ENCODE measurements at places on chromosomes 16 and 17.

GRCh38 chr16:51268237-51268636 is 117.2 kb upstream of the SALL1 start:
- DNase-seq, result no peak

DNA sequence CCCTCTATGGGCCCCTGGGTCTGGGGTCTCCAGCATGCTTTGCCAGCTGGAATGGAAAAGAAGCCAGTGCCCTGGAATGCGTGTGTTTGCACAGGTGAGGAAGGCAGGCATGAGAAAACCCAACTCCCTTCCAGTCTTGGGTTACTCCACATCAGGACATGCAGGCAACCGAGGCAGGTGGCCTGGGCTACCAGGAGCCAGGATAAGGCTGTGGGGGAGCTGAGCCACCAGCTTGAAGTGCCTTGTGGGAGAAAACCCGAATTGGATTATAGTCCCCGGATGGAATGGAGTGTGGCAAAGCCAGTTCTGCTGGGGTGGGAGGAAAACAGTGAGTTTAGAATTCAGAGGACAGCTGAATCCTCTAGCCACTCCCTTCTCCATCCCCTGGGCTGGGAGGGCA is 7.2 kb downstream of the SRCIN1 start:
- no peak for DNase-seq

- no peak for DNase-seq
Observed at GRCh38 chr17:68906638-68907037, 48.6 kb downstream of the ABCA8 start.

GRCh38 chr16:79194291-79194690 is 406.2 kb downstream of the MAF start:
- DNase-seq, result no peak

DNA sequence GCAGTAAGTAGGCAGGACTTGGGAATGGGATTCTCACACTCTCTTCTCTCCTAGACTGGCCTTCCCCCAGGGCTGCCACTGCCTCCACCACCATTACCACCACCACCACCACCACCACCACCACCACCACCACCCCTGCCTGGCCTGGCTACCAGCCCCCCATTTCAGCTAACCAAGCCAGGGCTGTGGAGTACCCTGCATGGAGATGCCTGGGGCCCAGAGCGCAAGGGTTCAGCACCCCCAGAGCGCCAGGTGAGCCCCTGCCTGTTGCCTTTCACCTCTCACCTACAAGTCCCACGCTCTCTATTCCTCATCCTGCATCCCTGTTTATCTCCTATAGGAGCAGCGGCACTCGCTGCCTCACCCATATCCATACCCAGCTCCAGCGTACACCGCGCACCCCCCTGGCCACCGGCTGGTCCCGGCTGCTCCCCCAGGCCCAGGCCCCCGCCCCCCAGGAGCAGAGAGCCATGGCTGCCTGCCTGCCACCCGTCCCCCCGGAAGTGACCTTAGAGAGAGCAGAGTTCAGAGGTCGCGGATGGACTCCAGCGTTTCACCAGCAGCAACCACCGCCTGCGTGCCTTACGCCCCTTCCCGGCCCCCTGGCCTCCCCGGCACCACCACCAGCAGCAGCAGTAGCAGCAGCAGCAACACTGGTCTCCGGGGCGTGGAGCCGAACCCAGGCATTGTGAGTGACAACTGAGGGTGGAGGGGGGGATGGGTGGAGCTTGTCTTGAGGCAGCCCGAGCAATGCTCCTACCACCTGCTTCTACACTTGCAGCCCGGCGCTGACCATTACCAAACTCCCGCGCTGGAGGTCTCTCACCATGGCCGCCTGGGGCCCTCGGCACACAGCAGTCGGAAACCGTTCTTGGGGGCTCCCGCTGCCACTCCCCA is 7.9 kb upstream of the TMEM88 start:
- DNase-seq, result no peak

DNA sequence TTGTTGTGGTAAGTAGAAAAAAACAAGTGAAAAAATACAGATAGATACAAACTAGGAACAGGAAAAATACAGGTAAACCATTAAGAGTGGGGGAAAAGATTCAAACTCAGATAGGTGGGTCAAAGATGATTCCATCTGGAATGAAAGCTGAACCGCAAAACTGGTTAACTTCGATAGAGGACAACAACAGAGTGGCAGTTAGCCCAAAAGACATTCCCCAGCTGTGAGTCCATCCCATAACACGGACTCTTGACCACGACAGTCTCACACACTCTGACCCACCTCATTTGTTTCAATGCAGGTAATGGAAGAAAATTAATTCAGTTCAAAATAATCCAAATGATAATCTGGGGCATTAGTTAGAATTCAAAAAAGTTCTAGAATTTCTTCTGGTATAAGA is 13.5 kb downstream of the ELAC2 start:
- DNase-seq, result no peak

DNA sequence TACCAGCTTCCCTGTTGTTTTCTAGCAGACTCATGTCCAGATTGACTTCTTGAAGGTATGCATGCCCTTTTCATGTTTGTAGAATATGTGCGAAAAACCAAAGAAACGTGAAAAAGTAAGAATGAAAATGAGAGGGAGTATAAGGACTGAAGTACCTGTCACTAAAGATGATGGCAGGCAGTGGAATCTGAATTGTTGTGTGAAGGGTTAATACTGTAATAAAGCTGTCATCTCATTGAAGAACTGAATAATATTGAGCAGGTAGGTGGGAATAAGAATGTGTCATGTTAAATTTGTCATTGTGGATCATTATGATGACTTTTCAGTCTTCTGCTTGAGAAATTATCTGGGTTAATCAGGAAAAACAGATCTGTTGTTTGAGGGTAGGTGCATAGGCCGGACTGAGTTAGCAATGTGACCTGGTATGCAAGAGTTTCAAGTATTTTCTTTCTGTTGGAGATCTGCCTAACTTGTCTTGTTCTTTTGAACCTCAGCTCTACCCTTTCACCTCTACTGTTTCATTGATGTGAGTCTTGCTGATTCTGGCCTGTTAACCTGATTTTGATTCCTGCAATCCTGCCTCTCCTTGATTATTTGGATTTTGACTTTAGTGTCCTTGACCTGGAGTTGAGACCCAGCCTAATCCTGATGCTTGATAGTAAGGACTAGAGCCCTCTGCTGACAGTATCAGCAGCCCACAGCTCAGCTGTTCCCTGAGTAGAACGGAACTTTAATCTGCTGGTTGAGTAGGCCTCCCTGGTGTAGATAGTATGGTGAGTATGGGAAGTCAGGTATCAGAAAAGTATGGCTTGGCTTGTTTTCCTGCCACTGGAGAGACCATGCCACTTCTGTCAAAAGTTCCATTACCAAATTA is 64.6 kb downstream of the MAP2K4 start:
- DNase-seq, result no peak

DNA sequence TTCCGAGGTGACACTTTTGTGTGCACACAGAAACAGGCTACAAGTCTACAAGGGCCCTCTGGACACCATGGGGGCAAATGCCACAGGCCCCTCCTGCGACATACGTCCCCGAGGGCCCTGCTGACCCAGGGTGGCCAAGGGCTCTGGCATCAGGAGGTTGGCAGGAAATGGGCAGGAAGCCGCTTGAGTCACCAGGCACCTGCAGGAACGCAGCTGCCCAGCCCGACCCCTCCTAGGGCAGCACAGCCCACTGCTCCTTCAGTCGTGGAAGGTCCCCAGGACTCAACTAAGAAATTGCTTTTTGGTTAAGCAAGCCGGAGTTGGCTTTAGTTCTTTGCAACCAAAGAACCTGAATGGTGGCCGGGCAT is 8.1 kb downstream of the CORO7 start:
- DNase-seq, result no peak

DNA sequence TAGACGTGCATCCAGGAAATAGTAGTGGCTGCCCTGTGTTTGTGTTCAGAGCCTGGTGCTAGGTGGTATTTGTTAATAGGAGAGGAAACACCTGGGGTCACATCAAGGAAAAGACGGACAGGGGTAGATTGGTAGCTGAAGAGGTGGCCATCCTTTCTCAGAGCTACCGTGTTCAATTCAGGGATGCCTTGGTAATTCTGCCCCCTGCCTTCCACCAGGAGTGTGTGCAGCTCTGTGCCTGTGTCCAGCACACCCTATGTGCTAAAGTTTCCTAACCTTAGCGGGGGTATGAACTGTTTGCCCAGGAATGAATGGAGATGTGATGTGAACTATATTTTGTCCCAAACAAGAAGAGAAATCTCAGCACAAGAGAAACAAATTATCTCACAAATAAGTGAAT is 174.1 kb upstream of the MPHOSPH6 start:
- DNase-seq, result no peak

DNA sequence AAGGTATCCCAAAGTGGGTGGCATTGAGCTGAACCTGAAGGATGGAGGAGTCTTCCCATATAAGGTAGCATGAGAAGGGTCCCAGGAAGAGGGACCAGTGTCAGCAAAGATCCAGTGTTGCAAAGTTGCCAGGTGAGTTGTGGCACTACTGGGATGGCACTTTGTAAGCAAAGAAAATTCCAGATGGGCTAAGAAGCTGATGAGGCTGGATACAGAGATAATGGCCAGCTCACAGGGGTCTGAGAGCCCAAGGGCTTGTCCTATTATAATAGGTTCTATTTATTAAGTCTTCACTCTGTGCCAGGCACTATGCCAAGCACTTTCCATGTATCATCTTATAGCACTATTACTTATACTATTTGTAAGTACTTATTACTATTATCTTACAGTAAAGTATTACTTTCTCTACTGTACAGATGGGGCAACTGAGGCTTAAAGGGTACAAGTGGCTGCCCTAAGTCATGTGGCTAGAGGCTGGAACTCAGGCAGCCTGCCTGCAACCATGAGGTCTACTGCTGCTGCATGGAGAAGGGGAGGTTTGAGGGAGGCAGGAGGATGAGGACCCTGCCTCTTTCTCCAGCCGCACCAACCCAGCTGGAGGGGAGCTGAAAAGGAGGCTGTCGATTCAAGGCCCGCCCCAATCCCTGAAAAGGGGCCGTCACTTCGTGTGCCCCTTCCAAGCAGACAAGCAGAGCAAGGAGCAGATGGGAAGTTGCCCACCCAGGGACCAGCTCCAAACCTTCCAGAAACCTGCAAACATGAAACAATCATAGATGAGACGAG is 86.5 kb downstream of the C16orf78 start:
- DNase-seq, result no peak

Measured in omental fat pad (tissue), 4 donors.